ENCODE measurements at places on chromosomes 7 and 10. TPM values are rescaled to one million over a fixed set of nuclear protein-coding genes. Genes with fewer than 3 reads are reported as not detected.
A peak's percentile ranks its signal among the peaks of the same experiment; 100 is the strongest.

The ITPRID1 gene
- total RNA-seq = not detected

DNA sequence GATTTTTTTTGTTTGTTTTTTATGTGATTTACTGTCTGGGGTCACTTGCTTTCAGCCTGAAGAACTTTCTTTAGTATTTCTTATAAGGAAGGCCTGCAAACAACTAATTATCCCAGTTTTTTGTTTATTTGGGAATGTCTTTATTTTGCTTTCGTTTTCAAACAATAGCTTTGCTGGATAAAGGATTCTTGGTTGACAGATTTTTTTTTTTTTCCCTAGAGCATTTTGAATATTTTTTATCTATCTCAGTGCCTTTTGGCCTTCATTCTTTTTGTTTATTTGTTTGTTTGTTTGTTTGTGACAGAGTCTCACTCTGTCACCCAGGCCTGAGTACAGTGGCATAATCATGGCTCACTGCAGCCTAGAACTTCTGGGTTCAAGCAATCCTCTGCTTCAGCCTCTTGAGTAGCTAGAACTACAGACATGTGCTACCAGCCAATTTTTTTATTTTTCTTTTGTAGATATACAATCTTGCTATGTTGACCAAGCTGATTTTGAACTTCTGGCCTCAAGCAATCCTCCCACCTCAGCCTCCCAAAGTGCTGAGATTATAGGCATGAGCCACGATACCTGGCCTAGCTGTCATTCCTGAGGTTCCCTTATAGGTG lies 46.3 kb upstream of the FZD9 start:
- DNase-seq = no peak

DNA sequence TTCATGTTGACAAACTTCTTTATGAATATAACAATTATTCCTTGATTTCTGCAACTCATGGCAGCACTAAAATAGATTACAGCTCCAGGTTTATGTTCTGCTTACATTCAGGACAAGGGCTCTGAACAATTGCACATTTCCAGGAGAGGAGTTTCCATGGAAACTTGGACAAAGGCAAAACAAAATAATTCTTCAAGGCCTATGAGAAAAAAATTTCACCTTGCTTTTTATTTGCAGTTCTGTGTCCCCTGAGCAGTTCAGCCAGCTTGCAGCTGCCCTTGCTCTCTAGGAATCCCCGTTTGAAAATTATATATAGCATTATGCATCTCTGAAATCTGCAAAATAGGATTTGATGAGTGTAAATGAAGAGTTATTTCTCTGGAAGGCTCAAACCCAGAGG lies 71.7 kb downstream of the ARL4A start:
- DNase-seq = peak; percentile 47

- no peak for DNase-seq
Observed at GRCh38 chr10:131892806-131893675, 7.8 kb upstream of the PPP2R2D start.

DNA sequence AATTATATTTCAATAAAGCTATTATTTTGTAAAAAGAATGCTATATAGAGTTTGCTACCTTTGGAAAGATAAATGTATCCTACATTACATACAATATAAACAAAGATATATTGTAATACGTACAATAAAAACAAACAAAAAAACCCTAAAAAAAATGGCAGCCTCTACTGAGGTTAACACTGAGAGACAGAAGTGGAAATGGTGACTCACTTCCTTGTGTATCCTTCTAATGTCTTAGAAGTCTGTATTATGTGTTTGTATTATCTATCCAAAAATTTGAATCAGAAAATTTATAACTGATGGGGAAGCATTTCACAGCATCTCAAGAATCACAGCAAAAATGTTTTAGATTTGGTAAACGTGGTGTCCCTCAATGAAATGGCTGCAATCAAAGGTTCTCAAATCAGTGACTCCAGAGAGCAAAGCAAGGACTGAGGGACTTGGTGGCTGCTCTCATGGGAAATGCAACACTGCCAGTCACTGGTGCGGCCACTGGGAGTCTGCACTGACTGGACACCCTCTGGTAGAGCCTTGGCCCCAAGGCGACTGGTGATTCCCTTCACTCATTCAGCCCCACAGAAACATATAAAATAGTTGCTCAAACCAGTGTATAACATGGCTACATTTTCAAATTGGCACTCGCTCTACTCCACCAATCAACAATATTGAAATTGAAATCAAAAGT lies 53.8 kb downstream of the PANK1 start:
- DNase-seq = no peak

The MBLAC1 gene
- total RNA-seq = 3.0 TPM

- no peak for DNase-seq
Observed at GRCh38 chr7:22251281-22251680, 105.7 kb downstream of the RAPGEF5 start.

The PAPSS2 gene
- total RNA-seq = 74.3 TPM

DNA sequence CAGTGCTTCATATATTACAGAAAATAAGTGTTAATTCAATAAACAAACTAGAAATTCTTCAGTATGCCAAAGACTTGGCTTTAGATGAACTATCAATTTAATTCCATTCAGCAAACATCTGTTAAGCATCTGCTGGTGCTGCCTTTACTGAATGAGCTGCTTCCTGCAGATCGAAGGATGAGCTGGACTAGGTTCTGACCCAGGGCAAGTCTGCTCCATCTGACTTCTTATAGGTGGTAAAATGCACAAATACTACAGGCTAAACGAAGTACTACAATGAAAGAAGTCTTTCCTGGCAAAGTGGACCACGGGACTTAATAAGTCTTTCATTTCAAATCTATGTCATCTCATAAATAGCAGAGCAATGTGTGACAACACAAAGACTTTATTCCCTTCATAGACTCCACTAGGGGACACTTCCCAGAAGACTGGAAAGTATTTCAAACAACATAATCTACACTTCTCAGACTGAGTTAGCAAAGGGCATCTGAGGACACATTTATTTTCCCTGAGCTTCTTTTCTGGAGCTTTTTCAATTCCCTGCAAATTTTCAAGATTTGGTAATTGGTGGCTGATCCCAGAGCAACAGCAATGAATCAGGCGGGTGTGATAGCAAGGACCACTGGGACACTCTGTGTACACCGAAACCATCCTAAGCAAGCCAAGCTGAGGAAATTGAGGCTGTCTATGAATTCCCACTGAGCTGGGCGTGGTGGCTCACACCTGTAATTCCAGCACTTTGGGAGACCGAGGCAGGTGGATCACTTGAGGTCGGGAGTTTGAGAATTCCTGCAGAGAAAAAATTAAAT lies 108.9 kb upstream of the FRMD4A start:
- DNase-seq = no peak

- no peak for DNase-seq
Observed at GRCh38 chr7:152451356-152451755, 15.6 kb upstream of the KMT2C start.

DNA sequence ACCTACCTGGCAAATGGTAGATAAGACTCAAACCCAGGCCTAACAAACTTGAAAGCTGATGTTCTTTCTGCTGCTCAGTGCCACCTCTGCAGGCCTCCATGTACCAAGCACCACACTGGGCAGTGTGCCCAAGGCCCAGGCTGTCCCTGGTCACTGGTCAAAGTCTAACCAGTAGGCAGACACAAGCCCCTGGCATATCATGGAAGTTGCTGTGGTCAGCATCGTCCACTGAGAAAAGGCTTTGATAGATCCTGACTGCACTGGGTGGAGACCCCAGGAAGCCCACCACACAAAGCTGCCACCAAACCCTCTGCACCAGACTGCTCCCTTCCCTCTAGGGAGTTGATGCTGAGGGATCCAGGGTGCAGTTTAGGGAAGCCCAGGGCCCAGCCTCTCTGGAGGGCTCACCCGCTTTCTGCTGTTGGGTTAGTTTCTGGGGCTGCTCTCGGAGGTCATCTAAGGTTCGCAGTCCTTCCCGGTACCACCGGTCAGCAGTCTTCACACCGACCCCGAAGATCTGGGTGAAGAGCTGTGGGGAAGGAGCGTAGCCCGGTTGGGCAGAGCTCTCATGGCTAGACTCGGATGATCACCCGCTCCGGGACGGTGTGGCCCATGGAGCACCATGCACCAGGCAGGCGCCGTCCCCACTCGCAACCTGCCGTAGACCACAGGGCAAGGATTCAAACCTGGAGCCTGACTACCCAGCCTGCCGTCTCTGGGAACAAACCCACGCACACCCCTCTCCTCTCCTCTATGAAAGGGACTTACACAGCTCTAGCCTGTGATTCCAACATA lies 6.0 kb downstream of the POLM start:
- no peak for DNase-seq

DNA sequence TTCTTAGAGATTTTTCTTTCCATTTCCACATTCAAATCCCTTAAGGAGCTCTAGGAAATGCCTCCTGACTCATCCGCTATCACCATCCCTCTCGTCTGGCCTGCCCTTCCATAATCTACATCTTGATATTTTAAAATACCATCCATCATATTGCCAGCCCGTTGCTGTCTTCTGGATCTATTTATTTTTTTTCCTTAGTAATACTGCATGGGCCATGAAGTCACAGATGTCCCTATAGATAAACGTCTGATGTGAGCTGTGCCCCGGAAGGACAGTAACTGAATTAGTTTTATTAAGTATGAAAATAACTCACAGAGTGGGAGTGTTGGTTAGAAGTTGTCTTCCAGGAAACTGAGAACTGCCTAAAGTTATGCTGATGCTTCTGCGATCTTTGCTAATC lies 76.2 kb downstream of the KLF6 start:
- DNase-seq = no peak

DNA sequence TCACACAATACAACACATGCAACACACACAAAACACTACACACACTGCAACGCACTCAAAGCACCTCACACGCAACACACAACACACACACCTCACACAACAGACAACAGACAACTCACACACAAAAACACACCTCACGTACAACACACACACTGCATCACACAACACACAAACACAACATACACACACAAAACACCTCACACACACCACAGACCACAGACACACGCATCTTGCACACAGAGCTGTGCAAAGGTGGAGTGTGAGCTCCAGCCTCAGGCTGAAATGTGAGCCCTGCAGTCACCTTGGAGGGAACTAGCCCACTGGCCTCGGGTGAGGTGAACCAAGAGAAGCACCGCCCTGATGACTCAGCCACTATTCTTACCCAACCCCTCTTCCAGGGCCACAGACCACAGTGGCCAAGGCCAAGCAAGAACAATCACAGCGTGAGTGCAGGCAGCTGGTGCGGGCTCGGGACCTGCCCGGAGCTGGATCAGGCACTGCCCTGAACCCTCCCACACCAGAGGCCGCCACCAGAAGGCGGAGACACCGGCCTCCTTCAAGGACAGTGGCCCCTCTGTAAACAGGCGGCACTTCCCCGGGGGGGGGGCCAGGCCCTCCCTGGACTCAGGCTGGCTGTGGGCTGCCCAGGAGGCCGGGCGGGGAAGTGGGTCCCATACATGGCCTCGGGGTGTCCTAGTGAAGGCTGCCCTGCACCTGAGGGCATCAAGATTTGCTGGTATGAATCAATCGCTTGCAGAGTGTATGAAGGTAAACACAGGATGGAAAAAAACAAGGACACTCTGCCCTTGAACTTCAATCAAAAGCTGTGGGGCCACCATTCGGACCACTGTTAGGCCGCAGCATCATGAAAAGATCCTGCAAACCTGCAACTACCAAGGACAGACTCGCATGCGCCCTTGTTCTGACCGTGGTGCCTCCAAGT lies 106.7 kb downstream of the TNS3 start:
- DNase-seq = no peak

- no peak for DNase-seq
Observed at GRCh38 chr10:69801434-69802315, at the start of gene COL13A1. Gene COL13A1 (plus strand): TSS chr10:69801906. CDS start chr10:69802424, 518 bp downstream.

- peak; percentile 95 for DNase-seq
Observed at GRCh38 chr10:12707461-12708185, 293.9 kb downstream of the CCDC3 start.

DNA sequence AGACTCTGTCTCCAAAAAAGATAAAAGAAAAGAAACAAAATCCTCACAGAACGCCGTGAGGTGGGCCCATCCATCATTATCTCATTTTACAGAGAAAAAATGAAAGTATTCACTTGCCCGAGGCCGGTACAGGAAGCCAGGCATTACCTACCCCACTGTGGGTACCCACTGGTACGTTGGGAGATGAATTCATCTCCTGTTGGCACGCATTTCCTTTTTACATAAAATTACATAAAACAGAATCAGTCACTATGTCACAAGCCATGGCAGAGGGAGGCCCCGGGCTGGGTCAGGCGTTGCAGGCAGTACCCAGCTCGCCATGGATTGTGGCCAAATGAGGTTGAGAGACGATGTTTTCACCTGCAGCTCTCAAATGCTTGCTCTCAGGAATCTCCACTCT lies 38.6 kb upstream of the TNRC18 start:
- no peak for DNase-seq

- DNase-seq = no peak
Observed at GRCh38 chr7:133556048-133556447, 303.2 kb downstream of the EXOC4 start.

The EPHB6 gene
- total RNA-seq = 0.79 TPM

The SMKR1 gene
- 0.63 TPM for total RNA-seq

DNA sequence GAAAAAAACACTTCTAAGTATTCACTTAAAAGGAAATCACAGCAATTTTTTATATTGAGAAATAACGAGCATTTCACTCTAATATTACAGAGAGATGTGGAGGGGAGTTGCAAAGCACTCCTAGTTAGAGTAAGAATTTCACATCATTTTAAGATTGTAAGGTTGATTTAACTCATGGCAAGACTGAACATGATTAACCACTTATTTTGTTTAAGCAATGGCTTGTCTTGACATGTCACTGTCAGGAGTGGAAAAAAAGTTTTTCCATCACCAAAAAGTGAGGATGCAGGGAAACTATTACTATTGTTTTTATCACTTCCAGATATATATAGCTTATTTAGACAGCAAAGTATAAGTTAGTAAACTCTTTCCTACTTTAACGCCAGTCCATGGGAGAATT lies 27.1 kb downstream of the CD36 start:
- DNase-seq = no peak

DNA sequence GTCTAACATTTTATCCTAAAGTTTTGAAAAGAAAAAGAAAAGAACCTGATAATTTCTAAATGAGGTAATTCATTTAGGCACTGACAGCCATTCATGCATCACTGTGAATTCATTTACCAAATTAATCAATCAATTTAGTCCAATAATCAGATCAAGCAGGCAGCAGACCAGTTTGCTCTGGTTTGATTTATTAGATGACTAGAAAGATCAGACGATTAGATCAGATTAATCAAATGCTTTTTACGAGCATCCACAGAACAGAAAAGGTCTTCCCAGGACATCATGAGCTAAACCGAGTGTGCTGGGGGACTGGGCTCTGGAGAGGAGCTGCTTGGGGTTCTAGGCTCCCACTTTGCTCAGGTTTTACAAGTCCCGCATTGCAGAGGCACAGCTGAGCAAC lies 226.5 kb upstream of the MYO3A start:
- no peak for DNase-seq

DNA sequence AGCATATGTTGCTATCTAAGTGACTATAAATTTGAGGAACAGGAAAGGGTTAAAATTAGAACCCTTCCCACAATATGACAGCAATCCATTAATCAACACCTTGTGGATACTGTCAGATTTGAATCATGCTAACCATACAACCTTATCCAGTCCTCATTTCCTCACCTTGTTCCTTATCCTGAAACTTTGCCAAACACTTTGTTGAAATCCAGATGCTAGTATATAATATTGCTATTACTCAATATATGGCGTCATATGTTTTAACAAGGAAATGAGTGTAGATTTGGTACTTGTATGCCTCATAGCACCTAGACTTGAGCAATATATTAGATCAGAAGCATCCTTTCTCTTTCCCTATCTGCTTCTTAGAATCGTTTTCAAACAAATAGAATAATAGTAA lies 66.3 kb upstream of the SLC25A13 start:
- peak; percentile 52 for DNase-seq

- DNase-seq = no peak
Observed at GRCh38 chr10:131354380-131354779, 42.9 kb upstream of the TCERG1L start.
